ENCODE measurements at places on chromosomes 4 and X.

DNA sequence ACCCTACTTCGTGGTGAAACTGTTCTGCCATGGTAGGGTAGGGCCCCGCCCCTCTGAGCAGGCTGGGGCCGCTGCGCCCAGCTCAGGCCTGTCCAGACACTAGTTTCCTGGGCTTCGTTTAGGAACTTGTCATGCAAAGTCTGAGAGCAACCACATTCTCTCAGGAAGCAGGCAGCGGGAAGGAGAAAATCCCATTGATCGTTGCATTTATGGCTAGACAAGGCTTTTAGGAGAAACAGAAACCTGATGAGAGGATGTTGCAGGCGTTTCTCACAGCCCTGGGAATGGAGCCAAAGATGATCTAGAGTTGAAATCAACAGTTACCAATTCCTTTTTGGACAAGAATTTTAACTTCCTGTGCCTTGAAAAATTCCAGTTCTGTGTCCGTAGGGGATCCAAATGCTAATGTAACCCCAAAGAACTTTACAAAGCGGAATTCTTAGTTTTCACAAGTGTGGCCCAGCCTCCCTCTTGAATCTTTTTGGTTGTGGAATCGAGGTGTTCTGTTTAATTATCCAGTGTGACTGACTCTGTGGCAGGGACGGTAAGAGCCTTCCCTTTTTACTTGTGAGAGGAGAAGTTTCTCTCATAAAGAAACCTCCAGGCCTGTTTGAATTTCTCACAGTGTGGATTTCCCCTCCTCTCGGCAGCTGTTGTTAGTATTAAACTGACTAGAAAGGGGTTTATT lies 4.5 kb upstream of the CXCL9 start:
- DNase-seq = no peak

DNA sequence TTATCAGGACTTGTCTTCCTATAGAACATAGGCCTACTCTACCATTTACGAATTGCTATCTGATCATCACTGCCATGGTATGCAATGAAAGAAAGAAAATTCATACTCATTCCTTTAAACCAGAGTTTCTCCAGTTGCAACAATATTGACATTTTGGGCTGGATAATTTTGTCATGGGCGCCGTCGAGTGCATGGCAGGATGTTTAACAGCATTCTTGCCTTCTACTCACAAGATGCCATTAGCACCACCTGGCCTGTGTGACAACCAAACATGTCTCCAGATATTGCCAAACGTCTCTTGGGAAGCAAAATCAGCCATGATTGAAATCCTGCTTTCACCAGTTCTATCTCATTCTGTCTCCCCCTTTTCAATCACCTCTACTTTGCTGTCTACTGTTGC lies 63.6 kb upstream of the ARHGAP24 start:
- DNase-seq = no peak

DNA sequence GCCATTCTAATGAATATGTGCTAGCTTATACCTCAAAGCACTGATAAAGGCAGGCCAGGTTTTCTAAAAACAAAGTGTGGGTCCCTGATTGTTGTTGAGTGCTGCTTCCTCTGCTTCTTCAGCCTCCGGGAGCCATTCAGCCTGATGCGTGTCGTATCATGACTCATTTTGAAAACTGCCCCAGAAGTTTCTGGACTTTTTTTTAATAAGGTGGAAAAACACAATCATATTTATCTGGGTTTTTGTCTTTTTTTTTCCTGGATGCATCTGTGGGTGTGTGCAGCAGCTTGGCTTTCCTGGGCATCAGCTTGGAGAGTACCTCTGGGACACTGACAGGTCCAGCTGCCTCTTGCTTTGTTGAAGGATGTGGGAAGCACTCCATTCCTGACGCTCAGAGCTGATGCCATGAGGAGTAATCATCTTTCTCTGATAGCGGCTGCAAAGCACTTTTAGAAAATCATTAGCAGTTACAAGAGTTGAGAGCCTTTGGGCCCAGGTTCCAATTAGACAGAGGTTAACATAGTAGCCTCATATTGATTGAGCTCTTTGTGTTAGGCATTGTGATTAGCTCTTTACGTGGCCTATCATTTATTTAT lies 66.9 kb downstream of the PARM1 start:
- no peak for DNase-seq

DNA sequence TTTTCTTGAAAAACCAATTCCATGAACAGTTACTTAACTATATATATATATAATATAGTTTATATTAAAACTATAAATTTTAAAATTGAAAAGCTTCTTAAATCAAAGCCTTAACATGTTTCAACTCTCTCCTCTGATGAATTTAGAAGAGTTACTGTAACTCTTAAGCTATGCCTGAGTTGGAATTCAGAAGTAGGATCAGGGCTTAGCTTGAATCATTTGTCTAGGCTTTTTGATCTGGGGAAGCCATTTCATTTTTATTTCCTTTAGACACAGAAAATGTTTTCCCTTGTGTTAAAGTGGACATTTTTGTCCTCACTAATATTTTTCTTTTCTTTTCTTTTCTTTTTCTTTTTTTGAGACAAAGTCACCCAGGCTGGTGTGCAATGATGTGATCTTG lies 40.4 kb upstream of the PDLIM5 start:
- no peak for DNase-seq

- DNase-seq = no peak
Measured at GRCh38 chrX:26146024-26146423, 7.9 kb downstream of the MAGEB18 start.

DNA sequence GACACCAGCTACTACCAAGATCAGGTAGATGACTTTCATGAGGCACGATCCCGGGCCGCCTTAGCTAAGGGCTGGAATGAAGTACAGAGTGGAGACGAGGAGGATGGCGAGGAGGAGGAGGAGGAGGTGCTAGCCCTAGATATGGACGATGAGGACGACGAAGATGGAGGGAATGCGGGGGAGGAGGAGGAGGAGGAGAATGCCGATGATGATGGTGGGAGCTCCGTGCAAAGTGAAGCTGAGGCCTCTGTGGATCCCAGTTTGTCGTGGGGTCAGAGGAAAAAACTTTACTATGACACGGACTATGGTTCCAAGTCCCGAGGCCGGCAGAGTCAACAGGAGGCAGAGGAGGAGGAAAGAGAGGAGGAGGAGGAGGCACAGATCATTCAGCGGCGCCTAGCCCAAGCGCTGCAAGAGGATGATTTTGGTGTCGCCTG lies 481 bp downstream of the UTP3 start:
- no peak for DNase-seq

DNA sequence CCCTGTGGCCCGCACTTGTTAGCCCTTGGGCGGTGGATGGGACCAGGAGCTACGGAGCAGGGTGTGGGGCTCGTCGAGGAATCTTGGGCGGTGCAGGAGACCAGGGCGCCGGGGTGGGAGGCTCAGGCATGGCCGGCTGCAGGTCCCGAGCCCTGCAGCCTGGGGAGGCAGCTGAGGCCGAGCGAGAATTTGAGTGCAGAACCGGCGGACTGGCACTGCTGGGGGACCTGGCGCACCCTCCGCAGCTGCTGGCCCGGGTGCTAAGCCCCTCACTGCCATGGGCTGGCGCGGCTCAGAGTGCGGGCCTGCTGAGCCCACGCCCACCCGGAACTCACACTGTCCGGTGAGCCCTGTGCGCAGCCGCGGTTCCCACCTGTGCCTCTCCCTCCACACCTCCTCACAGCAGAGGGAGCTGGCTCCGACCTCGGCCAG lies 73.6 kb upstream of the TLL1 start:
- DNase-seq = no peak

GRCh38 chr4:26985873-26986272 lies 125.2 kb downstream of the STIM2 start:
- DNase-seq = no peak

DNA sequence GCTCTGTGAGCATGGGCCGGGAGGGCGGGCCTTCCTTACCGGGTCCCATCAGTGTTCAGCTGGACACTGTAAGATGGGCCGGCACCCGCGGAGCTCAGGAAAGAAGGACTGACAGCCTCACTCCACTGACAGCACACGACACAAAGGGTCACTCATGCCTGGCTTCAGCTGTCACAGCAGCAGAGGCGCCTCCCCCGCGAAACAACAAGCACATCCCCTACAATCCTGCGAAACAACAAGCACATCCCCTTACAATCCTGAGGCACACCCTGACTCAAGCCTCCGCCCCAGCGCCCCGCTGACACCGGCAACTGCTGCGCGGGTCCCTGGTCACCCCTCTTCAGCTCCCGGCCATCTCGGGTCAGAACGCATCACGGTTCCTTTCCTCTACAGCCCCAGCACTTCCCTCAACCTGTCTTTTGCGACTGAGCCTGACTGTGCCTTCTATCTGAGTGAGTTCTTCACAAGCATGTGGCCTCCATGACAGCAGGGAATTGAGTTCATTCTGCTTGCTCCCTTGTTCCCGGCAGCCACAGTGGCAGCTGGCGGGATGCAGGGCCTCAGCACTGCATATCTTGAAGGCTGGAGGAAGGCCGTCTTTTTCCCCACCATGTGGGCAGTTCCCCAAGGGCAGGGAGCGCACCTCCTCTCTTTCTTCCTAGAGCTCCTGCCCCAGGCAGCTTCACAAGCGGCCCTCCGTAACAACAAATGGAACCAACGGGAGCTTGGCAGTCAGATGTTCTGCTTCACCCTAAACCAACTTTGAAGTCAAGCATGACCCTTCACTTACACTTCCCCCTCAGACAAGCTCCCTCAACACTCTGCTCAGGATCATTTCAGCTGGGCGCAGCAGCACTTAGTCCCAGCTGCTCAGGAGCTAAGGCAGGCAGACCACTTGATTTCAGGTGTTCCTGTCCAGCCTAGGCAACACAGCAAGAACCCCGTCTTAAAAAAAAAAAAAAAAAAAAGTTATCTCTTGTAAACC lies 39.6 kb downstream of the SCD5 start:
- no peak for DNase-seq

GRCh38 chrX:119759248-119759766 lies 919 bp downstream of the SOWAHD start:
- no peak for DNase-seq

GRCh38 chrX:20352935-20353336 lies 86.2 kb upstream of the RPS6KA3 start:
- no peak for DNase-seq

- no peak for DNase-seq
Measured at GRCh38 chr4:153479101-153479500, 12.9 kb downstream of the TMEM131L start.

- no peak for DNase-seq
Measured at GRCh38 chr4:180757927-180758326, 1485.3 kb upstream of the TENM3 start.

DNA sequence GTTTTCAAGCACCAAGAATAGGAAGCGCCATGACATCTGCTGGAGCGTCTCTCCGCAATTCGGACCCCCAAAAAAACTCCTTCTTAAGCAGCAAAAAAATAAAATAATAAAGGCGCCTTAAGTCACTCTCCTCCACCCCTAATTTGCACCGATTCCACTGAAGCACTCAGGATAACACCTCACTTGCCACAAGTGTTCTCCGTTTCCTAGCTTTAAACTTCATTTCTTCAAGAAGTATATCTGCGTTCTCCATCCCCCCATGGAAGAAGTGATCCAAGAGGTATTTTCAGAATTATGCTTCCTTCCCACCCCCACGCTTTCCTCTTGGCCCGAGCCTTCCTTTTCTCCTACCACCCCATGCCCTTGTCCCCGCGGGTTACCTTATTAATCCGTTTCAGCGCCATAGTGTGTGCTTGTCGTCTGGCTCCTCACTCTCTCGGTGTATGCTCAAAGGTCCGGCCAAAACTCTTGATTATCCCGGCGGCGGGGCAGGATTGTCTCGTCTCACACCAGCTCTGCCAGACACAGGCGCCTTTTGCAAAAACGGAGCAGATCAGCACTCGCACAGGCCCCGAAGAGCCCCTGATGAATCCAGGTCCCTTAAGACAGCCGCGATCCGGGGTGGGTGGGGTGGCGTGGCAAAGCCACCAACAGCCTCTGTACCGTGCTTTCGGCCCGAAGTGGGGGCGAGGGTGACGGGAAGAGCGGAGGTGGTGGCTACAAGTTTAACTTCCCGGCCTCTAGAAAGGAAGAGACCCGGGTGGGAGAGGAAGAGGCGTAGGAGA lies 1.1 kb downstream of the UBE2D3 start:
- DNase-seq = no peak

DNA sequence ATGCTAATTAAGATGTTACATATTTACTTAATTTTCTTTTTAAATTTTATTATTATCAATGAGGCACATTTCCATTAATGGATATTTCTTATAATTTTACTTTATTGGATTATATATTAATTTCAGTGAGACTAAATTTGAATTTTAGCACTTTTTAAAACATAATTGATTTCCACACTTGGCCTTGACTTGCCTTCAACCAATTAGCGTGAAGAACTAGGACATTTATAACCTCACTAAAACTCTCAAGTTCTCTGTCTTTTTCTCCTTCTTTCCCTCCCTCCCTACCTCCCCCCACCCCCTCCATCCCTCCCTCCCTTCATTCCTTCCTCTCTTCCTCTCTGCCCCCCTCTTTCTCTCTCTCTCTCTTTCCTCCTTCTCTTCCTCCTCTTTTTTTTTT lies 1618.1 kb downstream of the C4orf33 start:
- no peak for DNase-seq

DNA sequence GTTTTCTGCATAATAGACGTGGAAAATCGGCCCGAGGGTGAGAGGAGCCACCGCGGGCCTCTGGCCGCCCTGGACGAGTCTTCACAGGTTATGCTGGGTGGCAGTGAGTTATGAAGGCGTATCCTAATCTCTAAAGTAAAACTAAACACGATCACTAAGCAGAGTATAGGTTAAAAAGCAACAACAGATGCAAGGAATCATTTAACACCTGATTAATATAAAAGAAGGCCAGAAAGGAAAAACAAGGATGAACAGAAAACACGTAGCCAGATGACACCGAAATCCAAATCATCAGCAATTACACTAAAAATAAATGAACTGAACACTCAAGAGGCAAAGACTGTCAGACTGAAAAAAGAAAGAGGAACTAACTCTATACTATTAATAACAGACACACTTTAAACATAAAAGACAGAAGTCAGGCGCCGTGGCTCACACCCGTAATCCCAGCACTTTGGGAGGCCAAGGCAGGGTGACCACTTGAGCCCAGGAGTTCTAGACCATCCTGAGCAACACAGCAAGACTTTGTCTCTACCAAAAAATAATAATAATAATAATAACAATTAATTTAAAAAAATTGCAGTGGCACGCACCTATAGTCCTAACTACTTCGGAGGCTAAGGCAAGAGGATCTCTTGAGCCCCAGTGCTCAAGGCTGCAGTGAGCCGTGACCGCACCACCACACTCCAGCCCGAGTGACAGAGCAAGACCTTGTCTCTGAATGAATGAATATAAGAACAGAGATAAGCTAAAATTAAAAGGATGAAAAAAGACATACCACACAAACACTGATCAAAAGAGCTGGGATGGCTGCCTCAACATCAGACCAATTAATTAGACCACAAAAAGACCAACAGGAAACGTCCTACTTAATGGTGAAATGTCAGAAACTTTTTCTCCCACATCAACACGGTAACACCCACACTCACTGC lies 30.0 kb downstream of the CTBP1 start:
- no peak for DNase-seq

DNA sequence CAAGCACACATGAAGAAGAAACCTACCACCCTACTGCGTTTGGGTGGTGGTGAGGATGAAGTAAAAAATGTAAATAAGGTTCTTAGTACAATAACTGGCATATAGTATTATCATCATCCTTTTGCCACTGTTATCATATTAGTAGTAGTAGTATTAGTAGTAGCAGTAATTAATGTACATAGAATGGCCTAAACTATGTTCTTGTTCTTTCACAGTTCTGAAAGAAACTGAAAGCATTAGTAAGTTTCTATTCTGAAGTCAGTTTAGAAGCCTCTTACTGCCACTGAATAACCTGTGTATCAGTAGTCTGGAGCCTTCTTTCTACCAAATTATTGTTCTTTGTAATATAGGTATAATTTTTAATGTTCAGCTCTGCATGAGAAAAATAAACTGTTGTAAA lies 21.0 kb downstream of the COL4A6 start:
- DNase-seq = no peak

- no peak for DNase-seq
Measured at GRCh38 chr4:173934201-173934600, 349.3 kb downstream of the FBXO8 start.

- DNase-seq = no peak
Measured at GRCh38 chrX:6761251-6761650, 226.3 kb upstream of the VCX3A start.

Measured in SK-MEL-5 (cell line).